ENCODE measurements at places on chromosomes 2 and 18.

- no peak for DNase-seq
Observed at GRCh38 chr2:8876628-8877027, 39.2 kb upstream of the KIDINS220 start.

GRCh38 chr2:144096531-144096930 is 423.4 kb downstream of the ZEB2 start:
- DNase-seq: no peak

- peak; percentile 95 for DNase-seq
Observed at GRCh38 chr2:241410739-241411176, 54.7 kb downstream of the FARP2 start.

DNA sequence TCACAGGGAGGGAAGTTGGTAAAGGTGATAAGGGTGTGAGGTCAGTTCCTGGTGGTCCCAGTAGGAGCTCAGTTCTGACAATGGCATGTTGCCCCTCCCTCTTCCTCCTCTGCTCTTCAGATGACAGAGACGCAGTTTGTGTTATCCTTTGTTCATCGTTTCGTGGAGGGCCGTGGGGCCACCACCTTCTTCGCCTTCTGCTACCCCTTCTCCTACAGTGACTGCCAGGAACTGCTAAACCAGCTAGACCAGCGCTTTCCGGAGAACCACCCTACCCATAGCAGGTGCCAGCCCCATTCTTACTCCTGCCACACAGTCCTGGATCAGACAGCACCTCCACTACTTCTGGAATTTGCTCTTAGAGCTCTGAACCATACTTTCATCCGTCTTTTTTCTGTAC is 2.3 kb downstream of the AGBL5 start:
- no peak for DNase-seq

- DNase-seq: peak; percentile 58
Observed at GRCh38 chr2:26980971-26981370, 10.5 kb downstream of the MAPRE3 start.

DNA sequence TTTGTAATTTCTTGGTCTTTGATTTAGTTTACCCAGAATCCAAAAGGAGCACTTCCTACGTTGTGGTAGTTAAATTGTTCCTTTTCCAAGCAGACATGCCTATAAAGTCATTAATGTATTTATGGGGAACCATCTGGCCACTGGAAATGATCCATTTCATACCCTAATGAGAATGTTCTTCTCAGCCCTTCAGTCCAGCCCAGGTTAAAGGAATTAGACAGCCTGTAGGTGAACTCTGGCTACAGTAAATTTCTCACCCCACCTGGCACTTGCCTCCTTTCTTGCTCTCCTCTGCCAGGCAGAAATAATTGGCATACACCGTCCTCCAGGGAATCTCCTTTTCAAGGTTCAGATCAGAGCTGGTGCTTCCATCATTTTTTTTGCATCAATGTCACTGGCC is 121.1 kb downstream of the SETBP1 start:
- no peak for DNase-seq

DNA sequence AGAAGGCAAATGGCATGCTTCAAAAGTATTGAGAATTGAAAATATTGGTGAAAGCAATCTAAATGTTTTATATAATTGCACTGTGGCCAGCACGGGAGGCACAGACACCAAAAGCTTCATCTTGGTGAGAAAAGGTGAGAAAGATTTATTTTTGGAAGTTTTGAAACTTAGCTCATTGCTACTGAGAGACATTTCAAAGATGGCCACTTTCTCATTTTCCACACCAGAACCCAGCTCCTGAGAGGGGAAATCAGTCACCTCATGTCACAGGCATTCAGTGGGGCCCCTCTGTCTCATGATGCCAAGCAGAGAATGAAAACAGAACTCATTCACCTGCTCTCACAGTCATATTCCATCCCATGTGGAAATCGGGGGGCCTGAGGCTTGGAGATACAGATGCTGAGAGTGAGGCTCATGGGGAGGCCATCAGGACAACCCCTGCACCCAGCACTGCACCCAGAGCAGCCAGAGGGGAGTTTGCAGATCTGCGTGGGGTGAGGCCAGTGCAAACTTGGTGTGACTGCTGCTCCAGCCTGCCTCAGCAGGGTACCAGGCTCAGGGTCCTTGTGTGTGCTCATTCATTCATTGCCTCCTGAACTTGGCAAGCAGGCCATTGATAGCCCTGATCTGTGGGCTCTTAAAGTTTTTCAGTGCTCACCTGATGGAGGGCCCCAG is 31.4 kb downstream of the IL18R1 start:
- DNase-seq: no peak

GRCh38 chr2:181812106-181812743 is 79.3 kb upstream of the ITPRID2 start:
- DNase-seq: no peak

GRCh38 chr2:12556762-12557161 is 160.0 kb upstream of the TRIB2 start:
- DNase-seq: no peak

DNA sequence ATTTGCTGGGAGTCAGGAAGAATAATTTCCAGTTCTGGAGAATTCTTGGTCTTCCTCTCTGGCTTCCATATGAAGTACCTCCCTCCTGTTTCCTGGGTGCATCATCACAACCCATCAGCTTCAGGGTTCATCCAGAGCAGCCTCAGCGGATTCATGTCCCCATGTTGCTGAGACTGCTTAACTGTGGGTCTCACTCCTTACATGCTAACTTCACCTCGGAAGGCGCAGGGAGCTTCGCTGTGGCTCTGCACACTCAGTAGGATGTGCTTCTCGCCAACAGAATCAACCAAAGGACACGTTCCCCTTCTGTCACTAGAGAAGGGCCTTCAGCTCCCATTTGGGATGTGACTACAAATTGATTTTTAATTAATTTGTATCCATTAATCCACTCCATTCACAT is 24.2 kb downstream of the FBLN7 start:
- no peak for DNase-seq

DNA sequence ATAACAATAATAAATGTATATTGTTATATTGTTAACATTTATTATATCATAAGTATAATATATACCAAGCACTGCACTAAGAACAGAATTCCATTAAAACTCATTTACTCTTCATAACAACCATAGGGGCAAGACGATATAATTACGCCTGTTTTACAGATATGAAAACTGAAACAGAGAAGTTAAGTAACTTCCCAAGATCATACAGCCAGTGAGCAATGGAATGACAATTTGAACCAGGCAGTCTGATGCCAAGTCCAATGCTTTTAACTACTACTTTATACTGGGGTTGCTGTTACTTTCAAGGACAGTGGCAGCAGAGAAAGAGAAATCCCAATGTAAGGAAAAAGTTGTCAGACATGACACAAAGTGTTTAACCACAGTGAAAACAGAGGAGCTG is 338.8 kb upstream of the ID2 start:
- DNase-seq: no peak

DNA sequence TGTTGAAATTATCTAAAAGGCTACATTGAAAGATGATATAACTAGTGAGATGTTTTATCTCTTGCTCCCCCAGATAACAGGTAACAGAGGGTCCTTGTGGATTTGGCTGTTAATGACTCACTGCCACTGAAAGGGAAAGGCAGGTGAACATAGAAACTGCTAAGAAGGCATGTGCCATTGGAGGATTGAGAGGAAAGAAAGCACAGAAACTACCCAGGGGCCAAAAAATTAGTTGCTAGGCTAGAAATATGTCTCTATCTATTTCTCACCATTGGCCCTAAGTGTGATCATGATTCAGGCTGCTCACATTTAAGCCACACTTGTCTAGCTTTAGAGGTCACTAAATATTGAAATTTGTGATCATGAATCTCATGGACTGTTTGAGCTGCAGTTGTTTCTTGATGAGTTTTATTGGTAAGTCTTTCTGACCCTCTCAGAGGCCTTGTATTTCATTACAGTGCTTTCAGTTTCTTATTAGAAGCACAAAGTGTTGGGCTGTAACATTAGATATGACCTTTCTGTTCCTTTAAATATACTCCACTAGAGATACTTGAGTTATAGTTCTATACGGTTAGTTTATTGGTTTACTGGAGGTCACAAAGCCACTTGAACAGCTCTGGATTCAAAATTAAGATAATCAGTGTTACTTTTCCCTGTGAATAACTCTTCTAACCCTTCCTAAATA is 26.2 kb downstream of the NAB1 start:
- no peak for DNase-seq

- peak; percentile 59 for DNase-seq
Observed at GRCh38 chr18:32469691-32470459, 807 bp downstream of the GAREM1 start.

- no peak for DNase-seq
Observed at GRCh38 chr2:106536490-106536889, 49.3 kb downstream of the CD8B2 start.

DNA sequence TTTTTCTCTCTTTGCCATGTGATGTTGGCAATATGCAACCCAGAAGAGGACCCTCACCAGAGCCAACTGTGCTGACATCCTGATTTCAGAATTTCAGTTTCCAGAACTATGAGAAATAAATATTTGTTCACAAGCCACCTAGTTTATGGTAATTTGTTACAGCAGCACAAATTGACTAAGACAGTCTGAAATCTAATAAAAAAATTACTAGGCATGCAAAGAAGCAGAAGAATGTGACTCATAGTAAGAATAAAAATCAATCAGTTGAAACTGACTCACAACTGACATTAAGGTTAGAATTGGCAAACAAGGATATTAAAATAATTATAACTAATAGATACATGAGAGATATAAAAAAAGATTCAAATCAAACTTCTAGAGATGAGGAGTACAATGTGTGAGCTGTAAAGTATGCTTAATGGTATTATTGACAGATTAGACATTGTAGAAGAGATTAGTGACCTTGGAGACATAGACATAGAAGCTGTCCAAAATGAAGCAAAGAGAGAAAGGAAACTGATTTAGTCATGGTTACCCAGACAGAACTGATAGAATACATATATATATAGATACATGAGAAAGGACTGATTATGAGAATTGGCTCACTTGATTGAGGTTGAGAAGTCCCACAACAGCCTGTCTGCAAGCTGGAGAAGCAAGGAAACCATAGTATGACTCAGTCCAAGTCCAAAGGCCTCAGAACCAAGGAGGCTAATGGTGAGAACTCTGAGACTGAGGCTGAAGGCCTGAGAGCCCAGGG is 27.8 kb upstream of the TTC39C start:
- DNase-seq: no peak

GRCh38 chr18:10138719-10139118 is 224.9 kb downstream of the VAPA start:
- no peak for DNase-seq

- DNase-seq: no peak
Observed at GRCh38 chr2:192194265-192194865, 368 bp downstream of the TMEFF2 start.

GRCh38 chr2:206218156-206218555 is 56.3 kb upstream of the ZDBF2 start:
- DNase-seq: no peak

GRCh38 chr18:52325997-52326396 is 14.0 kb upstream of the DCC start:
- DNase-seq: no peak

DNA sequence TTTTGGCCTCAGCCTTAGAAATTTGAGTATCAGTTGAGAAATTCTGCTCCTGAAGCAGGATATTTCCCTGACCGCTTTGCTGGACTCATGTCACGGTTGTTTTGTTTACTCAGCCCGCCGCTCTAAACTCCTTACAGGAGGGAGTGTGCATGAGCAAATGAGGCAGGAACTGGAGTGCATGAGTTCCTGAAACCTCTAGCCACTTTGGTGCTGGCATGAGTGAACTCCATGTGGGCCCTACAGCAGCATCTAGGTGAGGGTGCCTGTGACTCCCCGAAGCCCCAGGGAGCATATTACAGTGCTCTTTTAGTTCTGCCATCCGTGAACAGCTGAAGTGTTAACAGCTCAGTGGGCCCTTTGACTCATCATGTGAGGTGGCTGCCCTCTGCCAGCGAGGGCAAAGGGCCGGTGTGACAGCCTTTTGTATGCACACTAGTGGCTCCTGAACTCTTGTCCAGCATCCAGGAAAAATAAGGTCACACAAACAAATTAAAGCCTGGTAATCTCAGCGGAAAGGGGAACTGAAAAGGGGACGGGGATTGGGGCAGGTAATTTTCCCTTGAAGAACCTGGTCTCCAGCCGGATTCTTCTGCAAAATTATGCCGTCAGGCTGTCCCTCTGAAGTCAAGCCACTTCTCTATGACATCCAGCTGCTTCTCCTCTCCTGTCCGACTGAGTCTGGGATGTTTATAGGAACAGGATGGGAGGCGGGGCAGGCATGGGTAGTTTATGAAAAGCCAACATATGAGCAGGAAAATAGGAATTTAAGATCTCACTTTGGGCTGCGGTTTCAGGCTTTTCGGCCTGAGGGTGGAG is 1668.7 kb downstream of the SUCLG1 start:
- no peak for DNase-seq

Data from pons (tissue), 1 donor.